ENCODE measurements at places on chromosomes 5 and 9. TPM values are rescaled to one million over a fixed set of nuclear protein-coding genes. Genes with fewer than 3 reads are reported as not detected.

Gene TLE1
- total RNA-seq = 59.9 TPM

Gene CCDC152
- not detected for total RNA-seq

Gene ARID3C
- total RNA-seq = 3.5 TPM

Gene LCN12
- 12.4 TPM for total RNA-seq

Gene TOR4A
- 2.9 TPM for total RNA-seq

Gene PTGR1
- total RNA-seq = 997 TPM

Gene BHMT2
- 206 TPM for total RNA-seq

DNA sequence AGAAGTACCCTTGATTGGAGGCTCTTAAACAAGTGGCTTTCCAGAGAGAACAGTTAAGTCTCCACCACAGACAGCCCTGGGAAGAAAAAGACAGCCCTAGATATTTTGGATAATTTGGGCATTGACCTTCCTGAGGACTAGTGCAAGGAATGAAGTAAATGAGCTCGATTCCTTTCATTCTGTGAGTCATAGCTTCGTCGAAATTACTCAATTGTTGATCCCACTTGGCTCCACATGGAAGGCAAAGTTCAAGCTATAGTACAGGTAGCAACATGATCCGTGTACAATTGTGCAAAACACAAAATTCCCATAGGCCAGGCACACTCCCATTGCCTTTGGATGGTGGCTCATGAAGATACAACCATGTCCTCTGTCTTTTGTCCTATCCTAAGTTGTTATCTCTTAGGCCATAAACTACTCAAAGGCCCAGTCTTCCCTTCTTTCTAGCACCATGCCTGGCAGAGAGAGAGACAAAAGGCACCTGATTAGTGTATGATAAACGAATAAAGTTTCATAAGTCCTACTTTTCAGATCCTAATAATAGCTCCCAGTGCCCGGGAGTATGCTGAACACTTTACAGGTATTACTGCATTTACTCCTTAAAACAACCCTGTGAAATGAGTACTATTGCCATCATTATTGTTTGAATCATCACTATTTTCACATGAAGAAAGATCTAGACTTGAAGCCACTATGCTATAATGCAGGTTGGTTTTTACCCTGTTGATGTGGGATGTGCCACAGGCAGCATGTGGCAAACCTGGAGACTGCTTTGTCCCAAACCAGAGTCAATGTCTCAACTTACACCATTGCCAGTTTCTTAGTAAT lies 116.7 kb upstream of the RANBP3L start:
- H3K27me3 ChIP-seq = no peaks in the 10 kb centered on the region
- no peaks in the 10 kb centered on the region for H3K36me3 ChIP-seq
- no peak overlapping the region for H3K4me3 ChIP-seq
- DNase-seq = no peak

GRCh38 chr9:72124947-72125346 lies 24.3 kb upstream of the GDA start:
- no peak for DNase-seq
- no peak overlapping the region for H3K27ac ChIP-seq
- no peaks in the 10 kb centered on the region for H3K36me3 ChIP-seq
- H3K27me3 ChIP-seq = no peaks in the 10 kb centered on the region

DNA sequence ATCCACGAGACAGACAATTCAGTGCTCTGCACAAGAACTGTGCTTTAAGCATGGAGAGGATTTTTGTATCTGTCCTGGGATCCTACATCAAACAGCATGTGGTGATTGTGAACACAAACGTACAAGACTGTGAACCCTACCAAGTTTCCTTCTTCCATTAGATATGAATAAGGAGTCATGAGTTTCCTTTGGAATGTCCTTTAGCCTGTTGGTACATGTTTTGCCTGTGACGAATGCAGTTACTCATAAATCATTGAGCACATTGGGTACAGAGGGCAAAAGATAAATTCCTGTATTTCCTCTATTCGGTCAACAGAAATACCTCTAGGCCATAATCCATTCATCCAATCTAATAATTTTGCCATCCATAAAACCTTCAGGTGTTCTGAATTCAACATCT lies 61.5 kb downstream of the FXN start:
- no peak overlapping the region for H3K4me3 ChIP-seq
- no peak overlapping the region for H3K27ac ChIP-seq
- DNase-seq = no peak
- no peaks in the 10 kb centered on the region for H3K36me3 ChIP-seq
- no peaks in the 10 kb centered on the region for H3K27me3 ChIP-seq
- H3K4me1 ChIP-seq = no peaks in the 10 kb centered on the region

GRCh38 chr9:137157618-137158415 lies 12.0 kb downstream of the LRRC26 start:
- H3K4me3 ChIP-seq = no peak overlapping the region
- H3K4me1 ChIP-seq = peaks cover 4% of the 10 kb centered on the region
- no peak overlapping the region for H3K27ac ChIP-seq

- no peak overlapping the region for H3K27ac ChIP-seq
- H3K27me3 ChIP-seq = no peaks in the 10 kb centered on the region
- no peak overlapping the region for H3K4me3 ChIP-seq
- no peaks in the 10 kb centered on the region for H3K4me1 ChIP-seq
- H3K36me3 ChIP-seq = no peaks in the 10 kb centered on the region
- DNase-seq = no peak
Measured at GRCh38 chr5:10599862-10600284, 36.0 kb downstream of the ANKRD33B start.

DNA sequence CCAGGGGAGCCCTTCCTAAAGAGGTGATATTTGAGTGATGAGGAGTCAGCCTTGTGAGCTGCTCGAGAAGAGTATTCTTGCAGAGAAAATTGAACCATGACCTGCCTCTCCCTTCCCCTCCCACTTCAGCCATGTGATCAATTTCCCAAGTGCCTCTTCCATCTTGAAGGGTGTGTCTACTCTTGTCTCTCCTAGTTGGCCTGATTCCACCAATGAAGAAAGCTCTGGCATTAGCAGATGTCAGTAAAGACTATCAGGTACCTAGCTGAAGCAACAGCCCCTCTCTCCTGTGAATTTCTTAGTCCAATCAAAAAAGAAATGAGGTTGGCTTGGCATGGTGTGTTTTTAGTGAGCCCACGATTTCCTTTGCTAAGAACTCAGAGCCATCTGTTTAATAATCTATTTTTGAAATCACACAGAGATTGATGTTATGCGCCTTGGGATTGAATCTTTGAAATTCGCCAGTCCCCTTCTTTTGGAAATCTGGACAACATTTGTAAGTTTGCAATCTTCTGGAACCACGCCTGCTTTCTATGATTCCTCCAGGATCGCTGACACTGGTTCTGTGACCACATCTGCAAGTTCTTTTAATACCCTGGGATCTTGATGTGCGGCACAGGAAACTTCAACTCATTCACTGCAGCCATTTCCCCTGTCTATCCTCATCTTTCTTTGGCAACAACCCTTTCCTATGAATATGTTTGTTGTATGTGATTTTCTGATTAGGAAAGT lies 404.6 kb downstream of the DMRT2 start:
- no peaks in the 10 kb centered on the region for H3K36me3 ChIP-seq
- no peak overlapping the region for H3K4me3 ChIP-seq
- H3K27ac ChIP-seq = no peak overlapping the region
- H3K4me1 ChIP-seq = no peaks in the 10 kb centered on the region

GRCh38 chr9:132250324-132251262 lies 88.7 kb downstream of the NTNG2 start:
- DNase-seq = no peak
- no peak overlapping the region for H3K27ac ChIP-seq
- no peak overlapping the region for H3K4me3 ChIP-seq
- no peaks in the 10 kb centered on the region for H3K27me3 ChIP-seq

GRCh38 chr5:93431250-93431649 lies 149.8 kb downstream of the NR2F1-AS1 start:
- no peaks in the 10 kb centered on the region for H3K27me3 ChIP-seq
- no peak overlapping the region for H3K27ac ChIP-seq
- H3K4me3 ChIP-seq = no peak overlapping the region
- H3K4me1 ChIP-seq = no peaks in the 10 kb centered on the region

DNA sequence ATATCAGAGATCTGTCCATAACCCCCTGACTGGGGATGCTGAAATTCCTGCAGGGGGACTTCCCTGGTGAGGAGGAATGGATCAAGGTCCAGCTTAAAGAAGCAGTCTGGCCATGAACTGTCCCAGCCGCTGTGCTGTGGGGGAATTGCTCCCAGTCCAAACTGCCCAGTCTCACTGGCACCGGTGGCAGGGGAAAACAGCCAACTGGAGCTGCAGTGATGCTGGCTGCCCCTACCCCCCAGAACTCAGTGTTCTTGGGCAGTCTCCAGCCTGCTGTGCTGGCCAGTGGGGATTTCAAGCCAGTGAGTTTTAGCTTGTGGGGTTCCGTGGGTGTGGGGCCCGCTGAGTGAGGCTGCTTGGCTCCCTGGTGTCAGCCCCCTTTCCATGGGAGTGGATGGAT lies 306.5 kb upstream of the RPS23 start:
- no peak overlapping the region for H3K27ac ChIP-seq
- peak; percentile 38 for DNase-seq
- no peaks in the 10 kb centered on the region for H3K27me3 ChIP-seq
- H3K36me3 ChIP-seq = no peaks in the 10 kb centered on the region
- peaks cover 11% of the 10 kb centered on the region for H3K4me1 ChIP-seq
- H3K4me3 ChIP-seq = no peak overlapping the region

DNA sequence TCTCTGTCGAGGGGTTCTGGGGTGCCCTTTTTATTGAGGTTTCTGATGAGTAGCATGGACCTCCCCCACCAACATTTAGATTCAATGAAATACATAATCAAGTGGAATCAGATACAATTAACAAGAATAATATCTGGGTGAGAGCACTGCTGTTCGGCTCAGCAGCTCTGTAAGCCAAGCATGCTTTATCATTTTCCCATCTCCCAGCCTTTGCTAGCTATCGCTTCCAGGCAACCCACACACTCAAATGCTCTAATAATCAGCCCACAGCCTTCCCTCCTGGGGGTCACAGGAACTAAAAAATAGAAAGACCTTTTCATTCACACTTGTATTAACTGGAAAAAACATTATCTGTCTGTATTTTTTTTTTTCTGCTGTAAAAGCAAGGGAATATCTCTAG lies 8.9 kb downstream of the PLPPR1 start:
- no peaks in the 10 kb centered on the region for H3K27me3 ChIP-seq
- no peaks in the 10 kb centered on the region for H3K4me1 ChIP-seq
- no peak overlapping the region for H3K27ac ChIP-seq
- DNase-seq = no peak

DNA sequence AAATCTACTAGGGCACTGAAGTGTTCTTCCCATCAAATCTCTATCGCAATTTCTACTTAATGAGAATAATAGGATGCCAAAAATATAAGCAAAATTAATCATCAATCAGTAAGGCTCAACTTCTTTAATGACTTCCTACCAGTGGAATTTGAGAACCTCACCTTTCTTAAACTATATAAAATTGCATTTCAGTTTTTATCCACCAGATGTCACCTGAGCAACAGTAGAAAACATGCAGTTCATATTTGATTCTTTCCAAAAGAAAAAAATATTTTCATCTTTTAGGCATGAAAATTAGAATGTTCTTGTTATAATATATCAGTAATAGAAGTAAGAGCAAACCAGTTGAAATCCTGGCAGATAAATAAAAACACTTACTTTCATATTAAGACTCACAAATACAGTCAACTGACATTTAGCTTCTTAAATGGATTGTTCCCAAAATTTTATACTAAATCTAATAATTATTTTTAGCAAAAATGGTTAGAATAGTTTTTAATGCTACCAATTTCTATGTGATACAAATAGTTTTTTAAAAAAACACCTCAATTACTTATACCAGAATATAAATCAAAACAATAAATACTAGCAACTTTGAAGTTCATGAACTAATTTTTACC lies 13.4 kb upstream of the CCDC112 start:
- no peak overlapping the region for H3K4me3 ChIP-seq
- H3K27ac ChIP-seq = no peak overlapping the region
- H3K27me3 ChIP-seq = no peaks in the 10 kb centered on the region
- DNase-seq = no peak
- H3K4me1 ChIP-seq = no peaks in the 10 kb centered on the region

GRCh38 chr9:131667576-131667975 lies 72.3 kb downstream of the RAPGEF1 start:
- no peak overlapping the region for H3K4me3 ChIP-seq
- H3K4me1 ChIP-seq = no peaks in the 10 kb centered on the region
- H3K27ac ChIP-seq = no peak overlapping the region

- no peak for DNase-seq
- H3K4me1 ChIP-seq = no peaks in the 10 kb centered on the region
- H3K27ac ChIP-seq = no peak overlapping the region
- H3K4me3 ChIP-seq = no peak overlapping the region
- H3K27me3 ChIP-seq = no peaks in the 10 kb centered on the region
- H3K36me3 ChIP-seq = no peaks in the 10 kb centered on the region
Measured at GRCh38 chr5:166262395-166262794, 2029.0 kb upstream of the WWC1 start.

GRCh38 chr9:27440888-27441740 lies 83.0 kb upstream of the IFNK start:
- H3K27me3 ChIP-seq = no peaks in the 10 kb centered on the region
- H3K4me3 ChIP-seq = no peak overlapping the region
- no peak for DNase-seq
- H3K4me1 ChIP-seq = no peaks in the 10 kb centered on the region

GRCh38 chr9:91681461-91682305 lies 258.1 kb upstream of the NFIL3 start:
- no peaks in the 10 kb centered on the region for H3K36me3 ChIP-seq
- no peak overlapping the region for H3K4me3 ChIP-seq
- peak; percentile 77 for DNase-seq
- no peaks in the 10 kb centered on the region for H3K4me1 ChIP-seq
- H3K27me3 ChIP-seq = no peaks in the 10 kb centered on the region

- H3K36me3 ChIP-seq = peaks cover 4% of the 10 kb centered on the region
- H3K27ac ChIP-seq = no peak overlapping the region
- no peak overlapping the region for H3K4me3 ChIP-seq
- no peak for DNase-seq
- H3K4me1 ChIP-seq = no peaks in the 10 kb centered on the region
- H3K27me3 ChIP-seq = no peaks in the 10 kb centered on the region
Measured at GRCh38 chr9:90368928-90369327, 273.7 kb downstream of the DIRAS2 start.

DNA sequence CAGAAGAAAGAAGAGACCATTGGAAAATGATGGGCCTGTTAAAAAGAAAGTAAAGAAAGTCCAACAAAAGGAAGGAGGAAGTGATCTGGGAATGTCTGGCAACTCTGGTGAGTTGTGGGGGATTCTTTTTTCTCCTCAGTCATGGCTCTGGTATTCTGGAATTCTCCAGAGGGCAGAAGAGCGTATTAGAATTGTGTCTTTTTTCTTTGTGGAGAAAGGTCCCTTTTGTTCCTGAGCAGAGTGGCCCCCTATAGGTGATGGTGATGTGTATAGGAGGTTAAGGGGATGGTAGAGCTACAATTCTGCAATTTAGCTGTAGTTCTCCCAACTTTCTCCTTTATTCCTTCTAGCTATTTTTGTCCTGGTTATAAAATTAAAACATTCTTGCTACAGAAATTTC lies 1.6 kb upstream of the DHFR start:
- no peak overlapping the region for H3K27ac ChIP-seq
- no peak for DNase-seq
- no peaks in the 10 kb centered on the region for H3K27me3 ChIP-seq
- H3K4me3 ChIP-seq = no peak overlapping the region
- H3K4me1 ChIP-seq = peaks cover 24% of the 10 kb centered on the region

All from right lobe of liver (tissue), 6 donors.